ENCODE measurements at places on chromosomes 7 and 10.

DNA sequence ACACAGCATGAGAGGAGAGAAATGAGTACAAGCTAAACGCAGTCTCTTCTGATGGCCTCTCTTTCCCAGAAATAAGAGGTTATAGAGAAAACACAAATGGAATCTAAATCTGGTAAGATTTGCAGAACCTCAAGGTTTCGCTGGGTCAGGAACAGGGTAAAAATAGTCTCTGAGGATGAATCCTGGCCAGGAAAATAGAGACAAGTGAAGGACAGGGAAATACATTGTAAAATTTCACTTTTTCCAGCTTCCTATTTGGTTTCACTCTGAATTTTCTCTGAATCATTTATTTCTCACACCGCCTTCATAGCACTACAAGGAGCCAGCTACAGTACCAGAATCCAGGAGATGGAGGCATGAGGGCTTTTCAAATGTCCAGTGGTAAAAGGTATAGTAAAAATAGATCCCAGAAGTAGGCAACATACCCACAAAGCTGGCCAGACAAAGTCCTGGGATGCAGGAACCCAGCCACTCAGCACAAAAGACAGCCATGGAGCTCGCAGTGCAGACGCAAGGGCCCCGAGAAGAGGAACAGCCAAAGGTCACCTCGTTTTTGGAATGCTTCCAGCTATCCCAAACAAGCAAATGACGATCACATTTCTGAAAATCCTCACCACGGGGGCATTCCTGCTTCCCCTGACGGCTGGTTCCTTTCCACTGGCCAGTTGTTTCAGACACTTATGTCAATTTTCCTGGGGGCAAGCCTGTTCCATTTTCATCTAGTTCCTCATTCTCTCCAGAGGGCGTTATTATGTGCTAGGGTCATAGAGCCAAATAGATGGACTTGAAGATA is 21.5 kb upstream of the IKZF1 start:
- no peak for DNase-seq

DNA sequence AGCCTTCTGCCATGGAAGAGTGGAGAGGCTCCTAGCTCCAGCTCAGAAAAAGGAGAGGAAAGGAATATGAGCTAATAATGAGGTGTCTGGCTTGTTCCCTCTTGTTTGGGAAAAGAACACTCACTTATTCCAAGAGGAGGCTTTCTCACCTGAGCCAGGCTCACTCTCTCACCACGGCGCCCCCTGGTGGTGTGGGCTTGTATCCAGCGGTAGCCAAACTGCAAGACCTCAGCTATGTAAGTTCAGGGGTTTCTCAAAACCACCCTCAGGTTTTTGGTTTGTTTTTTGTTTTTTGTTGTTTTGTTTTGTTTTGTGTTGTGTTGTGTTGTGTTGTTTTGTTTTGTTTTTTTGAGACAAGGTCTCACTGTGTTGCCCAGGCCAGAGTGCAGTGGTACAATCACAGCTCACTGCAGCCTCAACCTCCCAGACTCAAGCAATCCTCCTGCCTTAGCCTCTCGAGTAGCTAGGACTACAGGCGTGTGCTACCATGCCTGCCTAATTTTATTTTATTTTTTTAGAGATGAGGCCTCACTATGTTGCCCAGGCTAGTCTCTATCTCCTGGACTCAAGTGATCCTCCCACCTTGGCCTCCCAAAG is 124.0 kb downstream of the TMEM130 start:
- DNase-seq, result peak; percentile 33

GRCh38 chr7:77664715-77665114 is 31.5 kb upstream of the RSBN1L start:
- DNase-seq, result no peak

- no peak for DNase-seq
Observed at GRCh38 chr7:20350518-20350951, 19.8 kb downstream of the ITGB8 start.

DNA sequence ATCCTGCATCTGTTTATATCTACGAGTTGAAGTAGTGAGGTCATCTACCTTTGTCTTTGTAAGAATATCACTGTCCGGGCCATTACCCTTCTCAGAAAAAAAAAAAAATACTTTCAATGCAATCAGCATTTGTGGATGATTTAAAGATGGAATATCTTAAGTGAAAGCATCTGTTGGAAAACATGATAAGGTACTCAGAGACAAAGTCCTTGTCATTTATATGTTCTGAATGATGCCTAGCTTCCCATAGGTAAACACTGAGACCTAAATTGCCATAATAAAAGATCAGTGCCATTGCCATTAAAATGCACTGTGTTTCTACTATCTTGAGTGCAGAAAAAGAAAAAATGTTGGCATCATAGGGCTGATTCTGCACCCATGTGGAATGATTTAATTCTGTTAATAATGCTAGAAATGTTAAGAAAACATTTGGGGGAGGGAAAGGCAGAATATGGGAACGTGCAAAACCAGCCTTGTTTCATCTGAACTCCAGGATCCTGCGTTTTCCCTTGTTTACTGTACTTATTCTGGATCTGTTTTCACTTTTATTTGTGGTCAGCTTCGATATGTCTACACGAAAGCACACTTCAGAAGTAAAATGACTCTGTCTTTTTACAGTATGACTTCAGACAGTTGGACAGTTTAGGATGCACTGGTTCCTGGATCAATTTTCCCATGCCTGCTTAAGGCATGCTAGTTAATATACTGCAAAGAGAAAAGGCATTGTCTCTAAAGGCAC is 669.8 kb downstream of the SUGCT start:
- DNase-seq, result peak; percentile 85

GRCh38 chr7:37709631-37710509 is 26.3 kb downstream of the GPR141 start:
- no peak for DNase-seq

DNA sequence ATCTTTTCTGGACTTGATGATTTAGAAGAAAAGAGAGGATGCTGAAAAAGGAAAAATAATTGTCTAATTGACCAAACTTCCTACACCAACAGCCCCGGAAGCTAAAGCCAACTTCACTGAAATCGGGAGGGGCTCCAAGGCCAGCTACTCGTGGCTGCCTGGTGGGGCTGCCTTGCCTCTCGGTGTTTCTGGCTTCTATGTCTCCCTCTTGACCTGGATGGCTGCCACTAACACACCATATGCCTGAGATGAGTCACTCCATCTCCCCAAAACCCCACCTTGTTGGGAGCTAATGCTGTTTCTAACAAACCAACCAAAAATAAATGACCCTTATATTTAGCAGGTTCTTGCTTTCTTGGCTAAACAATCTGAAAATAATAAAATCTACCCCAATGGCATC is 87.6 kb upstream of the AFAP1L2 start:
- DNase-seq, result no peak

DNA sequence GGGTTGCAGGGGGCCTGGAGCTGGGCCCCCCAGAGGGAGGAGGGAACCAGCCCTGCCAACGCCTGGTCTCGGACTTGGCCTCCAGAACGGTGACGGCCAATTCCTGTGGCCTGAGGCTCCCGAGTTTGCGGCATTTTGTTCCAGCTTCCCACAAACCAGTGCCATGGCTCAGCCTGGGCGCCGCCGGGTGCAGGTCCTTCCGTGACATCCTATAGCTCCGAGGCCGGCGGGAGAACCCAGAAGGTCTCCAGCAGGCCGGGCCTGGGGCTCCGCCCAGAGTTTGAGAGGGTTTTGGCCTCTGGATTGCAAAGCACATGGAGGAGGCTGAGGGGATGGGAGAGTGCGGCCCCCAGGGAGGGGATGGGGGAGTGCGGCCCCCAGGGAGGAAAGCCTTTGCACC is 92.6 kb downstream of the UNCX start:
- DNase-seq, result no peak

DNA sequence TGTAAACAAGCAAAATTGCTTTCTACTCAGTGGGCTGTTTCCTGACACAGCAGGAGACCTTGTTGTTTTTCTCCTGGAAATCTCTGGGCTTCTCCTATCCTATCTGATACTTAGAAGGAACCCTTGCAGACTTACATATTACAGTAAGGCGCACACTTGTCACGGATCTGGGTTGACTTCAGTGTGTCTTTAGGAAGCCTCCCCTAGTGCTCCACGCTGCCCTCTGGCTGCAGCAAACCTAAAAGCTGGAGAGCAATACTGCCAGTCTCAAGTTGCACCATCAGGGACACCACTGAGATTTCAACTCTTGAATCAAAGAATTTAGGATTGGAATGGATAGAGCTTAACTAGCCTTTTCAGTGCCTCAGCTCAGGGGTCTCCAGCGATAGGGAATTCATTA is 495.3 kb downstream of the LRMDA start:
- DNase-seq, result no peak

DNA sequence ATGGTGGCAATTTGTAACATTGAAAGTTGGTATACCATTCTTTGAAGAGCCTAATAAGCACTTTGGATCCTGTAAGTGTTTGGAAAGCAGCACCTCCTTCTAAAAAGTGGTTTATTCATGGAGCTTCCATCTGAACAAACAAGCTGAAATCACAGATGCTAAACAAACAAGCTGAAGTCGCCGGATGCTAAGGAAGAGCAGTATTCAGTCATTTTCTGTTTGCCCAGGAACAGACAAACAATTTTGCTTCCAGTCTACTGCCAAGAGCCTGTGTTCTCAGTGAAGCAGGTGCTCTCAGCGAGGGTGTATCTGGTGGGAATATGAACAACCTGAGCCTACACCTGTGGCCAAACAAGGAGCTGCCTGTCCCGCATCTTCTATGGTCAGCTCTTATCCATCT is 6.3 kb downstream of the COL28A1 start:
- no peak for DNase-seq
